ENCODE measurements at places on chromosomes 12 and 14.

DNA sequence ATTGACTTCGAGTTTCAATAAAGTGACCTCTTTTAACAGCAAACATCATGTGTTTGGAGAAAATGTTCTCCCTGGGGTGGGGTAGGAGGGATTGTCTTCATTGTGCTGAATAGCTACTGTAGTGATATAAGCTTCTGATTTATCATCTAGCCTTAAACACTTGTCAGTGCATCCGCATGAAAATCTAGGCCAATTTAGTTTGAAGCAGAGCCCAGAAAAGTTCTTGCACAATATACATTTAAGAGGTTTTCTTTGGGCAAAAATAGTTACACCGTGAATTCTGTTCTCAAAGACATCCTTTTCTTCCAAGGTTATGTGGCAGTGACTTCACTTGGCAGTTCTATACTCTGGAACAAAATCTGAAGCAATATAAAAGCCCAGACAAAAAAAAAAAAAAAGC is 136.0 kb upstream of the IFNG-AS1 start:
- DNase-seq, result no peak

DNA sequence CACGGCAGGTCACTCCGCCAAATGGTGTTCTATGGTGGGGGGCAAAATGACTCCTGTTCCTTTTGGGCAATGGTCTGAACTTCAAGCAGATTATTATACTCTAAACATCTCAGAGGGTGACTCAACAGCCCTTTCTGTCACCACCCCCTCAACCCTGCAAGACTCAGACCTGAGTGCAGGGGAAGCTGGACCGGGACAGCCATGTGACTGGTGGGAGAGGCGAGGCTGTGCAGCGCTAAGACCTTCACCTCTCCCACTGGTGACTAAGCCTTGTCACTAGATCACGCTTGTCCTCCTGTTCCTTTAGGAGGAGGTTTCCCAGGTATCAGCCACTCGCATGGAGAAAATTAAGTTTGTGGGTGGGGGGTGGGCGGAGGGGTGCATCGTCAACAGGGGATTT is 67.1 kb upstream of the CCND2 start:
- no peak for DNase-seq

GRCh38 chr12:53279283-53279869 is 11.3 kb downstream of the ESPL1 start:
- no peak for DNase-seq

GRCh38 chr12:107035733-107036132 is 48.8 kb upstream of the MTERF2 start:
- DNase-seq, result no peak
